Epithelial cell of umbilical artery (primary cell): ENCODE measurements at places on chromosomes 2 and 18. TPM values are rescaled to one million over a fixed set of nuclear protein-coding genes. Genes with fewer than 3 reads are reported as not detected.

SERPINB12 gene
- not detected in 2 replicates for total RNA-seq

PRR30 gene
- not detected in 2 replicates for total RNA-seq

CAPN13 gene
- not detected in 2 replicates for total RNA-seq

GATA6 gene
- 7.6 and 8.1 TPM in 2 replicates for total RNA-seq

SCLY gene
- total RNA-seq, result 22.1 and 36.3 TPM in 2 replicates

IL1RL2 gene
- total RNA-seq, result under 0.01 and 0.15 TPM in 2 replicates

RGPD3 gene
- 0.30 and 0.32 TPM in 2 replicates for total RNA-seq

DNAH7 gene
- under 0.01 and 0.32 TPM in 2 replicates for total RNA-seq

ACMSD gene
- total RNA-seq, result not detected in 2 replicates

IER3IP1 gene
- 28.1 and 30.5 TPM in 2 replicates for total RNA-seq

AGXT gene
- total RNA-seq, result not detected in 2 replicates

TNFRSF11A gene
- 2.3 and 9.6 TPM in 2 replicates for total RNA-seq

SPP2 gene
- not detected in 2 replicates for total RNA-seq

SLC39A10 gene
- 50.2 and 53.9 TPM in 2 replicates for total RNA-seq

MARCHF4 gene
- 3.2 and 6.2 TPM in 2 replicates for total RNA-seq

GALNT13 gene
- total RNA-seq, result under 0.01 and 1.6 TPM in 2 replicates

HTR2B gene
- under 0.01 and 2.1 TPM in 2 replicates for total RNA-seq

BOLL gene
- total RNA-seq, result not detected in 2 replicates

PDE1A gene
- 0.46 and 0.65 TPM in 2 replicates for total RNA-seq

PLA2R1 gene
- total RNA-seq, result 14.4 and 16.2 TPM in 2 replicates

CCDC141 gene
- total RNA-seq, result under 0.01 and 0.15 TPM in 2 replicates
